Left renal cortex interstitium (tissue), 4 donors: ENCODE measurements at places on chromosomes 3 and 15. TPM values are rescaled to one million over a fixed set of nuclear protein-coding genes. Genes with fewer than 3 reads are reported as not detected.
A peak's percentile ranks its signal among the peaks of the same experiment; 100 is the strongest.

GRCh38 chr15:41331281-41331680 is 1.1 kb downstream of the OIP5 start:
- no peak for DNase-seq

GRCh38 chr3:72830452-72831223 is 17.6 kb downstream of the SHQ1 start:
- no peak for DNase-seq

GRCh38 chr3:70982700-70983140 is 600.8 kb downstream of the FOXP1 start:
- no peak for DNase-seq

GRCh38 chr15:78223396-78224022 is 10.9 kb downstream of the ACSBG1 start:
- DNase-seq: no peak

The CCR8 gene
- polyA plus RNA-seq: not detected

- DNase-seq: no peak
These were observed 14.5 kb downstream of the EMC4 start for GRCh38 chr15:34239151-34239808.

DNA sequence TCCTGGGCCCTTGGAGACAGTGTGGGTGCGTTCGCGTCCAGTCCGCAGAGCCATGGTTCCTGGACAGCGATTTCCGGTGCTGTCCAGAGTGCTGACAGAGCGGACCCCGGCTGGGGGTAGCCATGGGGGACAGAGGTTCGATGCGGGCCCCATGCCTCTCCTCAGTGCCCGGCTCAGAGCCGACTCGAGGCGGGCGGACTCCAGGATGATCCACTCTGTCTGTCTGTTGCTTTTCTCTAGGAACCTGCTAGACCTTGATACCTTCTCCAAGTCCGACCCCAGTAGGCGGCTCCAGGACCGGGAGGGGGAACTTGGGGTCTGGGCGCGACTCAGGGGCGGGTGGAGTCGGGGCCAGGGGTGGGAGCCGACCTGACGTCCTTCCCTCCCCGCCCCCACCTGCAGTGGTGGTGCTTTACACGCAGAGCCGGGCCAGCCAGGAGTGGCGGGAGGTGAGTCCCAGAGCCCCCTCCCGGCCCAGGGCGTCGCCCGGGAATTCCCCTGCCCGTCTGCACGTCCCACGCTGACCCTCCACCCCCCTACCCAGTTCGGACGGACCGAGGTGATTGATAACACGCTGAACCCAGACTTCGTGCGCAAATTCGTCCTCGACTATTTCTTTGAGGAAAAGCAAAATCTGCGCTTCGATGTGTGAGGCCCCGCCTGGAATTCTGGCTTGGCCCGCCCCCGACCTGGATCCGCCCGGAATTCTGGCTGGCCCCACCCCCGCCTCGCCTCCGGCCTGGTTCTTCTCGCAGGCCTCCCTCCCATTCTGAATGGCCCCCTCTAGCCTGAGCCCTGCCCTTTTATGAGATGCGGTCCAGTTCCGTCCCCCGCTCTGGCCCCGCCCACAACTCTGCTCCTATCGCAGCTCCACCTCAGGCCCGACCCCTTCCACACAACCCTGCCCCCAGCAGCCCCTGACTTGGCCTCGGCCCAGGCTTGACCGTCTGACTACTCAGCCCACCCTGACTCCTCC is 1.0 kb downstream of the CPNE9 start:
- no peak for DNase-seq

- no peak for DNase-seq
These were observed 8.1 kb upstream of the SELENOK start for GRCh38 chr3:53899750-53900149.

The ILDR1 gene
- 8.5 TPM for polyA plus RNA-seq

The CPLX3 gene
- polyA plus RNA-seq: not detected

- no peak for DNase-seq
These were observed 1242.5 kb upstream of the GBE1 start for GRCh38 chr3:83003917-83004316.

GRCh38 chr3:139128803-139129202 is 84.1 kb upstream of the PRR23C start:
- no peak for DNase-seq

GRCh38 chr3:19342389-19342788 is 194.1 kb downstream of the KCNH8 start:
- DNase-seq: no peak

GRCh38 chr3:53591646-53592045 is 97.2 kb downstream of the CACNA1D start:
- DNase-seq: no peak

GRCh38 chr3:65094723-65095122 is 406.9 kb upstream of the ADAMTS9 start:
- DNase-seq: no peak

GRCh38 chr3:111709645-111710044 is 114.5 kb upstream of the ZBED2 start:
- DNase-seq: no peak

The TRPC1 gene
- 10.6 TPM for polyA plus RNA-seq

DNA sequence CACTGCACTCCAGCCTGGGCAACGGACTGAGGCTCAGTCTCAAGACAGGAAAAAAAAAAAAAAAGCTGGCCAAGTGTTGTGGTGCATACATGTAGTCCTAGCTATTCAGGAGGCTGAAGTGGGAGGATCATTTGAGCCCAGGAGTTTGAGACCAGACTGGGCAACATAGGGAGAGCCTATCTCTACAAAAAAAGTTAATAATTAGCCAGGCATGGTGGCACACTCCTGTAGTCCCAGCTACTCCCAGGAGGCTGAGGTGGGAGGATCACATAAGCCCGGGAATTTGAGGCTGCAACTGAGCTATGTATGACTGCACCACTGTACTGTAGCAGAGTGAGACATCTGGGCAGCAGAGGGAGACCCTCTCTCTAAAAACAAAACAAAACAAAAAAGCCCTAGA is 58.9 kb downstream of the RBPMS2 start:
- no peak for DNase-seq

GRCh38 chr15:52730173-52730572 is 51.0 kb upstream of the ATOSA start:
- no peak for DNase-seq

The MAPKBP1 gene
- polyA plus RNA-seq: 10.7 TPM

GRCh38 chr3:81216192-81216591 is 545.3 kb downstream of the GBE1 start:
- DNase-seq: no peak

- DNase-seq: peak; percentile 65
These were observed 33.9 kb downstream of the GRK7 start for GRCh38 chr3:141796889-141797781.

- DNase-seq: no peak
These were observed 10.4 kb upstream of the AEN start for GRCh38 chr15:88610701-88611231.

The LSG1 gene
- polyA plus RNA-seq: 29.9 TPM

DNA sequence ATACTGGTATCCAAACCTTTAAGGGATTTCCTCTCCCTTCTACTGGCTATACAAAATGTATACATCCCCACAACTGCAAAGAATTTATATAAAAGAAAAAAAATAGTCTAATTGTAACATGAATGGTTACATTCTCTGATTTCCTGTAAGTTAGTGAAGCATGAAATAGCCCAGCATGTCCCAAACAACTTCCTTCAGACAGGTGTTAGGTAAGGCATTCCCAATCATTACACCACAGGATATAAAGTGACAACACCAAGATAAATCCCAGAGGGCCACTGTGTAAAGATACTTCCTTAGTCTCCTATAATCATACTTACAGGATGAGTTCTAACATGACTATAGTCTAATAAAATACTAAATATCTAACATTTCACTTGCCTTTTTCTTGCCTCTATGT is 7.6 kb downstream of the CMTM6 start:
- DNase-seq: no peak

DNA sequence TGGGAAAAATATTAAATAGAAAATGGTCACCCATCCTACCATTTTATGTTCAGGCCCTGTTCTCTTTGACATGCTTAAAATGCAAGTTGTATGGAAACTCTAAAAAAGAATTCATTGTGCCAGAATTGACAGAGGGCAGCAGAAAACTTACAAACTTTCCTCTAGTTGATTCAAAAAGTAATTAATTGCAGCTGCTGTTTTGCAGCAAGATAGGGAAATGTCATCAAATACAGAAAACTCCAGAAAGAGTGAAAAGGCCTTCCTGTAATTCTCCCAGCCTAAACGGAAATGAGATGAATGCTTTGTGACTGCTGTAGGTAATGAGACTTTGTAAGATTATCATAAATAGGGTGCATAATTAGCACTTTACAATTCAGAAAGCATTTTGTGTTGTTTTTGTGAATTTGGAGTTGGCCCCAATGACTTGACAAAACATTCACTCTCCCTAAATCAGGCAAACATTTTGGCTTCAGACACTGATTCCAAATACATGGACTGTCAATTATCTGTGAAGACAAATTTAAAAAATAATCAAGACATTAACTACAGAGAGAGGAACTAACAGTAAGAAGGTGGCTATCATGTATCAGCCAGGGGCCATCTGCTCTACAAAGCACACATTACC is 861.8 kb downstream of the SQOR start:
- DNase-seq: no peak

DNA sequence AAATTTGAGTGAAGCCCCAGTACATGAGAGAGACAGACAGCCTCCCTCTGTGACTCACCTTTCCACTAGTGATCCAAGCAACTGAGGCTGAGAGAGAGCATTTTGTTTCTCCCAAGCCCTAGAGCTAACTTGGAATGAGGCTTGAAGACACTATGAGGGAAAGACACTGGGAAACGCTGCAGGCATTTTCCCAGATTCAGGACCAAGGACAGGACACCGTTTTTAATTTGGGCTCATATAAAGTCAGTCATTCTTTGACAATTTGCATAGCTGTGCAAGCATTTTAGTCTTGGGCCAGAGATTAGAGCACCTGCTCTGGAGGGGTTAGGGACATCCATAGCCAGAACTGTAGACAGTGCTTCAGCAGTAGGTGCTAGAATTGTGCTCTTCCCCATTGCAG is 249.0 kb downstream of the AGBL1 start:
- no peak for DNase-seq

DNA sequence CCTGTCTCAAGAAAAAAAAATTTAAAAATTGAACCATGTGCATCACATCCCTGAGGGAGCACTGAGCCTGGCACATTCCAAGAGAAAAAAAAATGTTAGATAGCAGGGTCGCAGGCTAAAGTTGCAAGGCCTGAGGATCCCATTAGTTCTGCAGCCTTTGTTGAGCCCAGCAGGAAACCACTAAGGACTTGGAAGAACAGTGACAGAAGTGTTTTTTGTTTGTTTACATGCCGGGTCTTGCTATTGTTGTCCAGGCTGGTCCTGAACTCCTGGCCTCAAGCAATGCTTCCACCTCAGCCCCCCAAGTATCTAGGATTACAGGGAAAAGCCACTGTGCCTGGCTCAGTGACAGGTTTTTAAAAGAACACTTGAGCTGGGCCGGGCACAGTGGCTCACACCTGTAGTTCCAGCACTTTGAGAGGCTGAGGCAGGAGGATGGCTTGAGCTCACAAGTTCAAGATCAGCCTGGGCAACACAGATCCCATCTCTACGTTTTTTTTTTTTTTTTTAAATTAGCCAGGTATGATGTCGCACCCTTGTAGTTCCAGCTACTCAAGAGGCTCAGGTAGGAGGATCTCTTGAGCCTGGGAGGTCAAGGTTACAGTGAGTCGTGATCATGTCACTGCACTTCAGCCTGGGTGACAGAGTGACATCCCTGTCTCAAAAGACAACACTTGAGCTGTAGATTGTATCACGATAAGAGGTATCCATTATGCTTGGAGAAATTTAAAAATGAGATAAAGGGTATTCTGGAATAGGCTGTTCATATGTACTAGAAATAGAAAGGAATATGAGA is 15.2 kb downstream of the CHAC1 start:
- DNase-seq: no peak

GRCh38 chr3:7710284-7710683 is 791.3 kb upstream of the LMCD1 start:
- DNase-seq: no peak

The SPESP1 gene
- 5.6 TPM for polyA plus RNA-seq
